ENCODE measurements at places on chromosomes 5 and 9.
A peak's percentile ranks its signal among the peaks of the same experiment; 100 is the strongest.

DNA sequence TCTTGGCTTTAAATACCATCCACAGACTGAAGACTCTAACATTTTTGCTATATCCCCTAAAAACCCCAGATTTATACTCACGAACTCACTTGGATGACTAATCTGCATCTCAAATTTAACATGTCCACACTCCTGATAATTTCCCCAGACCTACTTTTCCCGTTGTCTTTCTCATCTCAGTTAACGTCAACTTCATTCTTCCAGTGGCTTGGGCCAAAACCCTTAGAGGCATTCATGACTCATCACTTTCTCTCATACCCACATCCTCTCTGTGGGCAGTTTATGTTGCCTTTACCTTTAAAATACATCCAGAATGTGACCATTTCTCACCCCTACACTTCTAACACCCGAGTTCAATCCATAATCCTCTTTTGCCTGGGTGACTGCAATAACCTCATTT, 96.7 kb downstream of the EDIL3 start:
- DNase-seq, result no peak

GRCh38 chr9:68705531-68706362, 707 bp downstream of the PIP5K1B start:
- DNase-seq, result peak; percentile 12

GRCh38 chr5:53603009-53603687, 42.7 kb downstream of the NDUFS4 start:
- DNase-seq, result no peak

DNA sequence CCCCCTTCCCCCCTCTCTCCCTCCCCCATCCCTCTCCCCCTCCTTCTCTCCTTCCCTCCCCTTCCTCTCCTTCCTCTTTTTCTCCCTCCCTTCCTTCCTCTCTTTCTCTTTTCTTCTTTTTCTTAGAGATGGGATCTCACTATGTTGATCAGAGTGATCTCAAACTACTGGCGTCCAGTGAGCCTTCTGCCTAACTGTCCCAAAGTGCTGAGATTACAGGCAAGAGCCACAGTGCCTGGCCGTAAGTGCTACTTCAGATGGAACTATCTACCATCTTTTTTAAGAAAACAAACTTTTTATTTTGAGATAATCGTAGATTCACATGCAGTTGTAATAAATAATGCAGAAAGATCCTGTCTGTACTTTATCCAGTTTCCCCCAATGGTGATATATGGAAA, 6.3 kb downstream of the RCL1 start:
- DNase-seq, result no peak

Data from stimulated activated naive CD8-positive, alpha-beta T cell treated with anti-CD3 and anti-CD28 coated beads, Interleukin-15, Interleukin-2, amounts not matched to agents 100 U/mL and 50 U/mL, for 24 hours (primary cell).